ENCODE measurements at places on chromosomes 5 and 9.

GRCh38 chr9:14346231-14346791 lies 32.4 kb upstream of the NFIB start:
- no peak for DNase-seq

GRCh38 chr9:21889673-21890072 lies 87.2 kb downstream of the MTAP start:
- DNase-seq = no peak

DNA sequence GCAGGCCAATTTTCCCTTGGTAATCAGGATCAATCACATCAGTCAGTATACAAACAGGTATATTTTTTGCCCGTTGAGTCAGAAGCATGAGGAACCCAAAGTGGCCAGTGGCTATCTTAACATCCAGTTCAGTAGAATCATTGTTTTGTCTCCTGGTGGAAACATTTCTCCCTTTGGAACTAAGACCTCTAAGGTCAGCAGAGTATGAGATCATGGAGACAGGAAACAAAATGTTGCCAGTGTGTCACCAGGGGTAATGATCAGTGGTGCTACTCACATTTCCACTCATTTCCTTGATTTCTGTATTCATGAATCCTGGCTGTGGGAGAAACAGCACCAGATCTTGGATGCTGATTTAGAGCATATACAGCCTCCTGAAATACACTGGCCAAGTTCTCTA lies 553.0 kb downstream of the CSNK1G3 start:
- DNase-seq = no peak

- DNase-seq = no peak
Observed at GRCh38 chr5:112279082-112279481, 140.0 kb downstream of the EPB41L4A start.

- no peak for DNase-seq
Observed at GRCh38 chr5:6730407-6730806, 17.2 kb downstream of the TENT4A start.

GRCh38 chr9:69421908-69422801 lies 97.1 kb downstream of the ENTREP1 start:
- DNase-seq = no peak

DNA sequence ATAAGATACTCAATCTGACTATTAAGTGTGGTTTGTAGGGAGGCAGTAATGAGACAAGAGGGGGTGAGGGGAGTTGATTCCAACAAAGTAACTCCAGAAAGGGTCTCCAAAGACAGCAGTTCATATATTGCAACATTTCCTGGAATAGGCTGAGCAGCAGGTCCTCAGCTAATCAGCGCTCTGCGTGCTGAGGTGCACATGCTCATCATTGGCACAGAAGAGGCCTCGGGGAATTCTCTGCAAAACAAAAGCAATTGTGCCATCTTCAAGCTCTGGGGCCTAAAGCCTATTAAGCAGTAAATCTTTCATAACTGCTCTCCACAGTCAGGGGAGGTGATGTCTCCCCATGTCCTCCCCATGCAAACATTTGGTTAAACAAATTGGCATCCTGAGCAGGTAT lies 357.3 kb downstream of the SPOCK1 start:
- DNase-seq = no peak

- no peak for DNase-seq
Observed at GRCh38 chr5:72205431-72206009, 98.2 kb downstream of the MAP1B start.

Measured in activated gamma-delta T cell (primary cell).